Hematopoietic multipotent progenitor cell treated with erythropoietin and hydrocortisone succinate and interleukin-3 and kit ligand, for 15 days (in vitro differentiated cells): ENCODE measurements at places on chromosomes 5 and 9.

DNA sequence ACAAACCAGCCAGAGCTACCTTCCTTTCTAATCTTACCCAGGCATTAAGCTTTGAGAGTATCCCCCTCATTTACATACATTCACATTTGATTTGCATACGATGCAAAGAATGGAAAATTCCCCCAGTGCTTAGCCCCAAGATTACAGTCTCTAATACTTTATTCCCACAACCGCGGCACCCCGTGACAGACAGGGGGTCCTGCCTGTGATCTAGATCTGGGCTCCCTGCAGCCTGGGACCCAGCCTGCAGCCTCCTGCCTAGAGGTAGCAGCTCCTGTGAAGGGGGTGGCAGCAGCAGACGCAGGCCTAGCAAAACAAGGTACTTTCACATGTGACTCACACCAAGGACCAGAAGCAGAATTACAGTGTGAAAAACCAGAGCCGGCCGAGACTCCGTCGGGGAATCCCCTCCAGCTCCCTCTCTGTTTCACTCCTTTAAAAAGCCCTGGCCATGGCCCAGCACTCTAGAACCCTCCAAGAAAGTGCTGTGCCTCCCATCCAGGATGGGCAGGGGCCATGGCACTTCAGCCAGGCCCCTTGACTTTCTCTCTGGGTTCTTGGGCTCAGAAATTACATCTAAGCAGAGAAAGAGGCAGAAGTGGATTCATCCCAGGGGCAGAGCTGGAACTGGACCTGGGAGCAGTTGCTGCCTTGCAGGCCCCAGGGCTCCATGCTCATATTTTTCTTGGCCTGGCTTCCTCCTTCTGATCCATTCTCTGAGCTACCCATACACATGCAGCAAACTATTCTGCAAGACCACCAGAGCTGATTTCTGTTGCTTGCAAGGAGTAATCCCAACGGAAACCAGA lies 14.0 kb upstream of the TCF7 start:
- DNase-seq: no peak

GRCh38 chr9:91949946-91950664 lies at the start of gene ROR2:
Gene ROR2 (minus strand): TSS chr9:91950228.
- DNase-seq: peak; percentile 10

DNA sequence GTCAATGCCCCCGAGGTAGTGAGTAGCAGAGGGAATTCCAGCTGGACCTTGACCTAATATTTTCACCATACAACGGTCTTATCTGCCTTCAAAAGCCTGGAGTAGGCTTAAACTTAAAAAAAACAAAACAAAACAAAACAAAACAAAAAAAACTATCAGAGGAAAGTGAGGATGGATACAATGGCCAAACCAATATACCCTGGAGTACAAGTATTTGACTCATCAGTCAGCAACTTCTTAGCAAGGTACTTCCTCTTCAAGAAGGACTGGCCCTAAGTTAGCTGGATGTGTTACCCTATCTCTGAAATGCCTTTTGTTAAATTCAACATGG lies 160.6 kb upstream of the GNA14 start:
- DNase-seq: no peak

GRCh38 chr9:20962536-20963225 lies 68.8 kb downstream of the HACD4 start:
- DNase-seq: no peak

DNA sequence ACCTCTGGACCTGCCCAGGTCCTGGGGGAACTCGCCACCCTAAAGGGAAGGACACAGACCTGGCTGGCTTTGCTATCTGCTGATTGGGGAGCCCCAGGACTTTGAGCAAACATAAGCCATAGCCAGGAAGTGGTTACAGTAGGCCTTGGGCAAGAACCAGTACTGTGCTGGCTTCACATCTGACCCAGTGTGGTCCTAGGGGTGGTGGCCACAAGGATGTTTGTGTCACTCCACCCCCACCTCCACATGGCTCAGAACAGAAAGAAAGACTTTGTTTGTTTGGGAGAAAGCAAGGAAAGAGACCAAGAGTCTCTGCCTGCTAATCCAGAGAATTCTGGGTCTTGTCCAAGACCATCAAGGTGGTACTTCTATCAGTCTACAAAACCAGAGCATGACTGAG lies 334.2 kb downstream of the SPOCK1 start:
- no peak for DNase-seq

GRCh38 chr5:120644516-120644915 lies 180.4 kb downstream of the PRR16 start:
- DNase-seq: no peak

- DNase-seq: no peak
These were observed 15.0 kb downstream of the ABHD17B start for GRCh38 chr9:71895955-71896354.

DNA sequence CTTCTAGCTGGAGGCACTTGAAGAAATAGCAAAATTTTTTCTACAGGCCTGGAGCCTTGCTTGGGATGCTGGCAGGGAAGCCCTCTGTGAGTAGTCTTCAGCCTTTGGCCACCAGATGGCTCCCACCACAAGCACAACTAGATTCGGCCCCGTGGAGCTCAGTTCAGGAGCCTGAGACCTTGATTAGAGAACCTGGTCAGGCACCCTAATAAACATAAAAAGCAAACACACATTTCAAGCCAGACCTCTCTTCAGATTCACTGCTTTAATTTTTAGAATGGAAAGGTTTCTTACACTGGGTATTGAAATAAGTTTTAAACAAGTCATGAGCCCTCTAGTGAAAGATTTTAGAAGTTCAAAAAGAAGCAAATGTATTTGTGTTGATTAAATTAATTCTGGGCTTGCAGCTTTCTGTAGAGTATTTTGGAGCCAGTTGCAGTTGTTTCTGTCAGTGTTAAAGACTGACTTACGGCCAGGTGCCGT lies 41.4 kb downstream of the GLRX start:
- DNase-seq: peak; percentile 82

DNA sequence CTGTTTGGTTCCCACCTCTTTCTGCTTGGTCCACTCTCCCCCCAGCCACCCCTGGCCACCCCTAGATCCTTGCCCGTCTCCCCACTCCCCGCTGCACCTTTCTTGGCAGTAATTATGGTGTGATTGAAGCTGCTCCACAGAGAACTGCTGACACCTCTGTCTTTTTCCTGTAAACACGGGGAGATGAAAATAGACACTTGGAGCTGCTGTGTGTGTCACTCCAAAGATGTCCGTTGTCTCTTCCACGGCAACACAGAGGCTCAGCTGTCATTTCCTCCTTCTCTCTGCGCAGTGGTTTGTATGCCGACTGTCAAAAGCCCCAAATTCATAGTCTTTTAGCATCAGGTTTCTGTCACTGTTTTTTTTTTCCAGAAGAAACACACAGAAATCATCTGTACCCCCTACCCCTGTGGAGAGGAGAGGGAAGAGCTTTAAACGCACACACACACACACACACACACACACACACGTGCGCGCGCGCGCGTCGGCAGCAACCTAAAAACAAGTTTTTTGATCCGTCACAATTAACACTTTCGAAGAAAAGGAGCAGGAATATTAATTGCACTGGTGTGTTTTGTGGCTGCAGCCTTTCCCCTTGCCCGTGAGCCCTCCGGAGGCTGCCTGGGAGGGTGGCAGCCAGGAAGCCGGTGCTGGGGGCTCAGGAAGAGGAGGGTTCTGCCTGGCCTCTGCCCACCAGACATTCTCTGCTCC lies 39.8 kb downstream of the ASS1 start:
- DNase-seq: no peak

DNA sequence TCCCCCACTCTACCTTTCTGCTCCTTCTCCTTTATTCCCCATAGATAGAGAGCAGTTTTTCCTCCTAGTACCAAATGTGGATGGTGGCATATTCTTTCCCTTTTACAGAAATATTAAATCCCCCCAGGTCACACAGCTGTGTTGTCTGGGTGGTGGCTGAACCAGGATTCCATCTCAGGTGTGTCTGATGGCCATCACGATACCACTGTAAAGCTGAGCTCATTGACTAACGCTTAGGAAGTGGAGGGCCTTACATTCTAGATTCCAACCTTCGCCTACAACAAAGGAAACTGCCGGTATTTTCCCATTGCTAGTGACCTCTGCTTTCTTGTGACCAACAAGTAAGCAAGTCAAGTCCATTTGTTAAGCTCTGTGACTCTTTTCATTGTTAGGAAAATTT lies 131.9 kb upstream of the KLF4 start:
- DNase-seq: no peak

DNA sequence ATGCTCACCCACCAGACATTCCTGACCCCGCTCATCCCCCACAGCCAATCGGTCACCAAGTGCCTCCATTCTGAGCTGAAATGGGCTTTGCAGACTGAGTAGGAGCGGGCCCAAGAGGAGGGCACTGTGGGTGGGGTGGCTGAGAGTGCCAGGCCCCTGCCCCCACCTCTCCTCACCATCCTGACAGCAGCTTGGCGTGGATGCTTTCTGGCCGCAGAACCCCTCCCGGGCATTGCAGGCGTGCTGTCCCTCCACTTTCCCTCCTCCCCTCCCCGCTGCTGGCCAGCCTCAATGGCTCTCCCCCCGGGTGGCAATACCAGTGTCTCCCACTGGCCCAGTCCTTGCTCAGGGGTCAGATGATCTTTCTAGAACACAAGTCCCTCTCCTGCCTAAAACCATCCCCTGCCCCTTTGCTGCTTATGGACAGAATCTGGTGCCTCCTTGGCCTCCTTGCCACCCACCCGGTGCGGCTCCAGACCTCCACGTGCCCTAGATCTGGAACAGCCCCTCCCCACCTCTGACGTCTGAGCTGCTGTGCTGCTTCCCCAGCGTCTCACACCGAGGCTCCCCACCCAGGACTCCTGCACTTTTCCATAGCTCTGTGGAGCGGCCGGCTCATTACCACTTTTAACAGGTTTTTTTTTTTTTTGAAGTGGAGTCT lies 6.1 kb downstream of the FLT4 start:
- no peak for DNase-seq

- DNase-seq: no peak
These were observed 49.6 kb upstream of the ABCA1 start for GRCh38 chr9:104977580-104977979.

DNA sequence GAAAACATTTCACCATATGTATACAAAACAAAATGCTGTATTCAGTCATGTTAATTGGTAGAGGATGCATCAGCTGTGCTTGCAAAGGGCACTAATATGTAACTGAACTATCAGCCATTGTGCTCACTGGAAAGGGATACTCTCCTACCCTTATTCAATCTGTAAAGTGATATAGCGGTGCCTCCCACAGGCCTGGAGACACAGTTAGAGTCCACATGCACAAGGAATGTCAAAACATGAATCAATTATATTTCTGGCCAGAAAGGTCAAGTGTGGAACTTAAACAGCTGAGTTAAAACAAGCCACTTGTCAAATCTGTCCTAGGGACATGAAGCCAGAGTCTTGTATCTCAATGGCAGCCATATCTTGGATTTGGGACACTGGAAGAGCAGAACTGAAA lies 71.2 kb upstream of the IZUMO3 start:
- no peak for DNase-seq

DNA sequence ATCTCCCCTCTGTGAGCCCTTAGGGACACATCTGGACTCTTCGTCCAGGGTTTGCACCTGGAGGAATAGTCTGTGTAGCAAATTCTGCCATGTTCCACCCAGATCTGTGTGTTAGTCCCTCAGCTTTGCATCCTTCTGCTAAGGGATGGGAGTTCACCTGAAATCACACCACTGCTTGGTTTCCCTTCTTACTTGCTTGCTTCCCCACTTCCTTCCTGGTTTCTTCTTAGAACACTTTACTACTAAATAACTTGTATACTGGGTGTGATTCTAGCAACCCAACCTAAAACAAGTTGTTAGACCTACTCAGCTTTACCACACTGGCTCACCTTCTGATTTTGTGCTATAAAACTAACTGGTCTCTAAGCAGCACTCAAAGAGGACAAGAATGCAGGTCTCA lies 202.6 kb upstream of the MAP3K1 start:
- DNase-seq: no peak
